ENCODE measurements at places on chromosomes 1 and 21.

DNA sequence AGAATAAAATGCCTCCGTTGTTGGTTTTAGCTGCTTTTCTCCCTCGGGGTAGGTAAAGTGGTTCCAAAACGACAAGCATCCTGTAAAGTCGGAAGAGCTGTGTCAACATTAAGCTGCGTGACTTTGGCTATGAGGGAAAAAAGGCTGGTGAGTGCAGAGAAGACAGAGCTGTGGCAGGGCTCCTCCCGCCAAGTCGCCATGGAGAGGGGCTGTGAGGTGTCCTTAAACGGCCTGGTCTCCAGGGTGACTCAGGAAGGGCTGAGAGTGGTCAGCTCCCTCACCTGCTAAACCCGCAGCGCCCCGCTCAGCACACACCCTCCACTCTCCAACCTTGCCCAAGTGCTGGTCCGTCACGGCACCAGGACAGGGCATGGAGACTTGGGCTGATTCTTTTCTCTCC, 91.6 kb upstream of the SAMD11 start:
- no peak for DNase-seq

DNA sequence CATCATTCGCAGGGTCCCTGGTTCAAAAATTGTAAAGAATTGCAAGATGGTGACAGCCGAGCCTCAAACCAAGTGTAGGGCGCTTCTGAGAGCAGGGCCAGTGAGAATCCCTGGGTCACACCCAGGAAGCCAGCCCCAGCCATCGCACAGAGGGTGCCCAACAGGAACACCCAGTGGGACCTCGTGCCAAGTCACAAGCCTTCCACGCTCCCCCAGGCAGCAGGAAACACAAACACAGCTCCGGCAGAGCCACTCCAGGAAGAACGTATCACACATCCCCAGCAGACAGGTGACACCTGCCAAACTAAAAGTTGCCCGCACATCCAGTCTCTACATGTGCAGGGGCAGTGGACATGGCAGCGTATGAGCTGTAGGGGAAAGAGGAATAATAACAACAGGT, 20.2 kb downstream of the DHRS3 start:
- DNase-seq = peak; percentile 90

GRCh38 chr1:29630756-29631155, 394.4 kb downstream of the PTPRU start:
- DNase-seq = no peak

- no peak for DNase-seq
Measured at GRCh38 chr1:209527372-209527771, 56.1 kb upstream of the CAMK1G start.

DNA sequence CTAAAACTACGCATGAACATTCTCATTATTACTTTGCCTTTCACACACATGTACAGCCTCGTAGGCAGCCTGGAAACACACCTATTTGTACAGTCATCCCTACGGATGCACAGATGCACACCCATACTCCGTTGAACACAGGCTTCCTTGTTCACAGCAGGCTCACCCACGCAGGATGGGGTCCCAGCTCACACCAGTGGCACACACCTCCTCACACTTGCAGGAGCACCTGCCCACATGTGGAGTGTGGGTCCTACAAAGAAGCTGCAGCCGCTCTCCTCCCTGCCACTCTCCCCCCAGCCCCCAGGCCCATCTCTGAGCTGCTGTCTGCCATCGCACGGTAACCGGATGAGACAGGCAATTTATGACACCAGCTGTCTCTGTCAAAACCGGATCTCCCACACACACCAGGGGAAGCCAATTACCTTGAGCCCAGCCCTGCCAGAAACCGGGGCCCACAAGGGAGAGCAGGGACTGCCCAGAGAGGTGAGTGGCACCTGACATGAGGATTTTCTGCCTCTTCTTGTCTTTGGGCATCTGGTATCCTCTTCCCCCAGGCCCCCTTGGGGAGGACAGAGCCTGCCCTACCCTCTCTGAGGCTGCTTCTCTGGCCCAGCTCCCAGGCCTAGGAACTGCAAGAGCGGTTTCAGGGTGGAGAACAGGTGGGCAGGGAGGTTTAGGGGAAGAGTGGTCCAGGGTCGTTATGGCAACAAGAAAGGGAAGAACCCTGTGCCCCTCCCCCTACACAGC, 175.4 kb downstream of the IGSF21 start:
- no peak for DNase-seq

DNA sequence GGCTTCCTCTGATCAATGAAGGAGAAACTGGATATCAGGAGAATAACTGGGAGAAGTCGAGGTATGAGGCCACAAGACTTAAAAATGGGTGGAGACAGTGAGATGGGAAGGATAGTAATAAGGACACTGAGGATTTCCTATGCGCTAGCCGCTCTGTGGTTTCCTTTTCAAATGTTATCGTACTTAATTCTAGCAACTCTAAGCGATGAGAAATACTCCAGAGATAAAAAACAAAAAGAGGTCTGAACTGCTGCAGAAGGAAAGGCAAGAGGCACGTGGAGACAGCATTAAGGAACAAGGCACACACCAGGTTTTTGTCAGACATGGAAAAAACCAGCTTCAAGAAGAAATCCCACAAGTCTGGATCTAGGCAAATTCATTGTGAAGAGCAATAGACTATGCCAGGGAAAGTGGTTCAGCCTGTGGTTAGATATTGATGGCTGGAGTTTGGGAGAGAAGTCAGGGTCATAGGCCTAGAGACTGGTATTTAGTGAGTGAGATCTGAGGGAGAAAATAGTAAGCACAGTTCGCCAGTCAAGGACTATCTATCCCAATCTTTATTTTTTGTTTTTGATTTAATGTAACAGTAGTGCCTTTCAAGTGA, 5.3 kb downstream of the CLCA2 start:
- DNase-seq = no peak

DNA sequence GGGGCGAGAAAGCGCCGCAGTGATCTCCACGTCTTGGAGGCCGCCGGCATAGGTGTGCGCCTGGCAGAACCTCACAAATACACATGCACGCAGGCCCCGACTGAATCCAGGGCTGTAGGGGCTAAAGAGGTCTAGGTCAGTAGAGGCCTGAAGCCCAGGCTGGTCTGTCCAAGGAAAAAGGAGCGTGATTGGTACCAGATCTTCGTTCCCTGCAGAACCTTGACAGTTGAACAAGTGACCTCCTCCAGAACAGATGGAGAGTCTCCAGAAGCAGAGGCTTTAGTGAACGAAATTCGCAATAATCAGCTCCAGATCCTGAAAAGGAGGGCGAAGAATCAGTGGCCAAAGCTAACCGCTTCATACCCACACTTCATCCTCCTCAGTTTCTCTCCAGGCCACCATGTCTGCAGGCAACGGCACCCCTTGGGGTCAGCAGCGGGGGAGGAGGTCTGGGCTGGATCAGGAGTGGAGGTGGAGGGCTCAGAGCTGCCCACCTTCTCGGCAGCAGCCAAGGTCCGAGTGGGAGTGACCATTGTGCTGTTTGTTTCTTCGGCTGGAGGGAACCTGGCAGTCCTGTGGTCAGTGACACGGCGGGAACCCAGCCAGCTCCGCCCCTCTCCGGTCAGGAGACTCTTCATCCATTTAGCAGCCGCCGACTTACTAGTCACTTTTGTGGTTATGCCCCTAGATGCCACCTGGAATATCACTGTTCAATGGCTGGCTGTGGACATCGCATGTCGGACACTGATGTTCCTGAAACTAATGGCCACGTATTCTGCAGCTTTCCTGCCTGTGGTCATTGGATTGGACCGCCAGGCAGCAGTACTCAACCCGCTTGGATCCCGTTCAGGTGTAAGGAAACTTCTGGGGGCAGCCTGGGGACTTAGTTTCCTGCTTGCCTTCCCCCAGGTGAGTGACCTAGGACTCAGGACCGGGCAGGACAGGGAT, 749 bp upstream of the PEX11B start:
- DNase-seq = peak; percentile 54

- DNase-seq = no peak
Measured at GRCh38 chr1:171590022-171590421, 32.0 kb upstream of the MYOCOS start.

DNA sequence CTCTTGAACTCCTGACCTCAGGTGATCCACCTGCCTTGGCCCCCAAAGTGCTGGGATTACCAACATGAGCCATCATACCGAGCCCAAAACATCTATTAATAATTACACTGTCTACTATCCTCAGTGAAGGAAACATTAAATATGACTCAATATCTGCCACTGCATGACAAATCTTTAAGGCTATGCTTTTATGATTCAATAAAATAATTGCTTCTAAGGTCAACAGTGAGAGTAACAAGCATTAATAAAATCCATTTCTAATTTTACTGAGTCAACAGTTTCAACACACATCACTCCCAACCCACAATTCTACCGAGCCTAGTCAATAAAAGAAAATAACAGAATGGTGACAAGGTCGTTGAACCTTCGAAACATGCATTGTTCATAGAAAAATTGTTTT, 125.5 kb upstream of the CHRM3 start:
- DNase-seq = no peak

DNA sequence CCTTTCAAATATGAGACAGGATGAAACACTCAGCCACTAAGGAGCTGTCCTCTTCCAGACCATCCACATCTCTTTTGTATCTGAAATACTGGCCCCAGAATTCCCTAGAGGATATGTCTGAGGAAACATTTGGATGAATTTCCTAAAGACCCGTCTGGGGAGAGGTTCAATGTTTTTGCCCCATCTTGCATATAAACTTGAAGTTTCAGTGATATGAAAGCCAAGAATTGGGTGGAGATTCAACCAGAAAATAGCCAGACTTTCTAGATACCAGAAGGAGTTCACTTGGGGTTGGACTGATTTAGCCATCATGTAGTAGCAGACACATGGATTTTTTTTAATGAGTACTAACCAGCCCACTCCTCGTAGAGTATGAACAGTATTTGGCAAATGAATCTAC, 182.0 kb downstream of the PLPP3 start:
- DNase-seq = no peak

DNA sequence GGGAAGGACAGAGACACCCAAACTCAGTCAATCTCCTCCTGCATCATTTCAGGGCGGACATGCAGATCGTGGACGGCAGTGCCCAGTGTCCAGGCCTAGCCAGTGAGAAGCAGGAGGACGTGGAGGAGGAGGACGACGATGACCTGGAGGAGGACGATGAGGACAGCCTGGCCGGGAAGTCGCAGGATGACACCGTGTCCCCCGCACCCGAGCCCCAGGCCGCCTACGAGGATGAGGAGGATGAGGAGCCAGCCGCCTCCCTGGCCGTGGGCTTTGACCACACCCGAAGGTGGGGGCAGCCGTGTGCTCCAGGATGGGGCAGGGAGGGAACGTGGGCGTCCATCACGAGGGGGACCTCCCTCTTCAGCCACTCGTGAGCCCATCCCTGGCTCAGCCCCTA, 23.6 kb upstream of the ARHGEF16 start:
- no peak for DNase-seq

DNA sequence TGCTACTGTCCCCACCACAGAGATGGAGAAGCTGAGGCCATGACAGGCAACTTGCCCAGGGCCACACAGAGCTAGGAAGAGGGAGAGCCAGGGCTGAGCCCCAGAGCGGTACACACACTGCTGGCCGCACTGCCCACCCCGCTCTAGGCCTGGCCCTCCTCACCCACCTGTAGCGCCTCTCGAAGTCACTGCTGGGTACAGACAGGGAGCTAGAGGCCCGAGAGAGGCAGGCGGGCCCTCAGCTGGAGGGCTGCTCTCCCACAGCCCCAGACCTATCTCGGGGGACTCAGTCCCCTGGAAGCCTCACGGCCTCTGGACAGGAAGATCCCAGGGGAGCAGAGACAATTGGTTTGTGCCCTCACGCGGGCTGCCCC, 17.3 kb upstream of the PLEKHG5 start:
- DNase-seq = no peak

DNA sequence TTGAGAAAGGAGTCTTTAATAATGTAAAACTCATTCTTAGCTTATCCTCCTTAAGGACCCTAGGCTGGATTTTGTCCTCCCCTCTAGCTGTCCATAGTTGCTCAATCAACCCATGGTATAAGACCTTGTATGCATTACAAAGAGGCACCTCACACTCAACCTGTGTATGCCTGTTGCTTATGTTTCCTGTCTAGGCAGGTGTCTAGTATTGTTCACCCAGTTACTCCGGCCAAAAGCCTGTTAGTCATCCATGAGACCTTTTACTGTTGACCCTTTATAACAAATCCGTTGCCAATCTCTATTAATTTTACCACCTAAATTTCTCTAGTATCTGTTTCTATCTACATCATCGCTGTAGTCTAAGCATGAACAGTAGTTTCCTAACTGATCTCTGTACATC, 3.7 kb downstream of the LYPLAL1 start:
- DNase-seq = no peak

DNA sequence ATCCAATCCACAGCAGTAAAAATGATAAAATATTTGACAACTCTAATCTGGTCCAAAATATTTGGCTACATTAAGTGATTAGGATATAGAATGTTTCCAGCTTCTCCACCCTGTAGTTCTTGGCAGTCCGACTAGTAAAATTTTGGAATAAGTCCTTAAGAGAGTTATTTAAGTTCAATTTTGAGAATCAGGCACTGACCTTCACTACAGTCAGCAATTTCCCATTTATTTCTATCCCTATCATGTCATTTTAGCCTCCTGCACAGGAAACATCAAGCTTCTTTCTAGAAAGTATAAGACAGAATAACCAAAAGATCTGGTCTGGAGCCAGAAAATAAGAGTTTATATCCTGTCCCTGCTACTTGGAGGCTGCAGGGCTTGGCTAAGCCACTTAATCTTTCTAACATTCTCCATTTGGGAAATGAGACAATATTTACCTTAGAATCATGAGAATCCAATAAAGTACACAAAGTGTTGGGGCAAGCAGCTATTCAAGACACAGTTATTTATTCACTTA, 162.2 kb downstream of the DPYD start:
- DNase-seq = no peak

GRCh38 chr1:239718997-239719628, 332.7 kb downstream of the CHRM3 start:
- DNase-seq = no peak

GRCh38 chr1:172376431-172376830, 44.1 kb upstream of the C1orf105 start:
- no peak for DNase-seq

GRCh38 chr1:16905110-16905867, 9.5 kb downstream of the RNU1-2 start:
- DNase-seq = no peak

DNA sequence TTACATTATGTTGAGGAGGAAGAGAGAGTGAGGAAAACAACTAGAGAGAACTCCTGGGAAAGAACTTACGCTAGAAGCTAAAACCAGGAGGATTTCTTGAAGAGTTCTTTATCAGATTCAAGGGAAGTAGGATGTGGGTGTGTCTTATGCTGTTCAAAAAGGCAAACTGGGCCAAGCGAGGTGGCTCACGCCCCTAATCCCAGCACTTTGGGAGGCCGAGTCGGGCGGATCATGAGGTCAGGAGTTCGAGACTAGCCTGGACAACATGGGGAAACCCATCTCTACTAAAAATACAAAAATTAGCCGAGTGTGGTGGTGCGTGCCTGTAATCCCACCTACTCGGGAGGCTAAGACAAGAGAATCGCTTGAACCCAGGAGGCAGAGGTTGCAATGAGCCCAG, 23.1 kb downstream of the SMG7 start:
- no peak for DNase-seq

GRCh38 chr1:83996621-83997020, 2.3 kb downstream of the TTLL7 start:
- DNase-seq = no peak

DNA sequence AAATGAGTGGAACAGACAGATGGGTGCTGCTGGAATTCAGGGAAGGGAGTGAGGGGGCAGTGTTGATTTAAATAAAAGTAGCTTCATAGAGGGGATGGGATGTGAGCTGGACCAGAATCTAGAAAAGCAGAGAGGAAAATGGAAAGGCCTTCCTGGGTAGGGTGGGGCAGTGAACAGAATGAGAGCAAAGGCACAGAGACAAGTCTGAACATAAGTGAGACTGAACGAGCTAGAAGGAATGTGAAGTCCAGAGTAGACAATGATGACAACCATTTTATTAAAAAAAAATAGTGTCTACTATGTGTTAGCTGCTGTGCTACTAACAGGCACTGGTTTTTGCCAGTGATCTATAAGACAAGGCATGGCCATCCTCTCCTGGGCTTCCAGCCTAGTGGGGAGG, 36.0 kb downstream of the ELK4 start:
- DNase-seq = no peak
